ENCODE measurements at places on chromosomes 2 and 18. TPM values are rescaled to one million over a fixed set of nuclear protein-coding genes. Genes with fewer than 3 reads are reported as not detected.

Gene HOXD9
- 3.6 TPM for polyA plus RNA-seq

Gene FTCDNL1
- 1.1 TPM for polyA plus RNA-seq

Gene SPP2
- not detected for polyA plus RNA-seq

DNA sequence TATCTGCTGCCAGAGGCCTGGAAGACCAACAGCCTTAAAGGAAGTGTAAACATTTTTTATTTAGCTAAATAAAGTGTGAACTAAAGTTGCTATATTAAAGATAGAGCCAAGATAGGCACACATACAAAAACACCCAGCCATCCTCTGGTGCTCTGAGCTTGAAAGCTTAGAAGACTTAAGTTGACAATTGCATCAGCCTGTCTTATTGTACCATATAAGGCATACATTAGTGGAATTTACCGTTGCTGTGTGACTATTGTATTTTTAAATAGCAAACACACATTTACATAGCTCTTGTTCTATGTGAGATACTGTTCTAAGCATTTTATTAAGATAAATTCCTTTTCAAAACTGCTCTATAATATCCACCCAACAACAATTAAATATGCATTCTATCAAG, 736.6 kb upstream of the ZEB2 start:
- no peaks in the 10 kb centered on the region for H3K4me1 ChIP-seq
- no peaks in the 10 kb centered on the region for H3K36me3 ChIP-seq
- no peaks in the 10 kb centered on the region for H3K27me3 ChIP-seq
- H3K4me3 ChIP-seq, result no peak overlapping the region
- DNase-seq, result no peak
- H3K27ac ChIP-seq, result no peak overlapping the region

DNA sequence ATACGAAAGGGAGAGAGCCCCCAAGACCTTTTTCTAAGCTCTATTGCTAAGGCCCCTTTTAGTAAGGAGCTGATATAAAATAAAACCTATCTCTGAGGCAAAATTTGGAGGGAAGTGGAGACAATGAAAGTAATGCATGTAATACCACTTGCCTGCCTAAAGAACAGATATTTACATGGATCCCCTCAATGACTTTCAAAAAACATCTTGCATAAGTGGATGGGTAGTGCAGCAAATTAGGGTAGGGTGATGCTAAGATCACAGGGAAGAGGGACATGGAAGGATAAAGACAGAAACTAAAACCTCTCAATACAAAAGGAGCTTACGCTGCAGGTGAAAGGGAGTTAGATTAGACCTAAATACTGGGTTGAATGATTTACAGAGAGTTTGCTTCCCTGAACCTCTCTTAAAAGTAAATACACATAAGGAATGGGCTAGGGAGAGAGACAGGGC, 1.1 kb downstream of the ZNF513 start:
- no peaks in the 10 kb centered on the region for H3K27me3 ChIP-seq
- H3K27ac ChIP-seq, result peak overlapping the region; percentile 88
- H3K36me3 ChIP-seq, result peaks cover 76% of the 10 kb centered on the region
- peaks cover 18% of the 10 kb centered on the region for H3K4me1 ChIP-seq

Gene CCDC102B
- polyA plus RNA-seq, result 3.7 TPM
